ENCODE measurements at places on chromosomes 4 and X.
A peak's percentile ranks its signal among the peaks of the same experiment; 100 is the strongest.

GRCh38 chr4:142886566-142886965, 40.5 kb upstream of the INPP4B start:
- no peak for DNase-seq

- no peak for DNase-seq
Measured at GRCh38 chrX:55487143-55487542, 2.5 kb downstream of the USP51 start.

- no peak for DNase-seq
Measured at GRCh38 chr4:17356926-17357325, 155.0 kb downstream of the QDPR start.

DNA sequence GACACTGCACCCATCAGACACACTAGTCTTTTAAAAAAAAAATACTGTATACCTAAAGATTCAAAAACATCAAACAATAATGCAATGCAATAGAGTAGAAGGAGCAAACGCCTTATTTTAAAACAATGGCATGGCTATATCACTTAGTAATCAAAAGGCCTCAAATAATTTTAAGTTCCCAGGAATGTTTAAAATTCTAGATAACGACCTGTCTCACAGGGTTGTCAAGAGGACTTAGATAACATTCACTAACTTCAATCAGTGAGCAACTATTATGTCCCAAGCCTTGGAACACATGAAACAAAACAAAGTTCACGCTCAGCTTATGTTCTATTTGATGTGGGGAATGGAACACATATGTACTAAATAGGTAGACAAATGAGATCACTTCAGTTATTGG, 106.5 kb downstream of the FRYL start:
- DNase-seq = no peak

- DNase-seq = peak; percentile 4
Measured at GRCh38 chr4:173420324-173420752, 21.4 kb upstream of the SCRG1 start.

GRCh38 chr4:183855323-183856190, 49.5 kb upstream of the STOX2 start:
- DNase-seq = no peak

DNA sequence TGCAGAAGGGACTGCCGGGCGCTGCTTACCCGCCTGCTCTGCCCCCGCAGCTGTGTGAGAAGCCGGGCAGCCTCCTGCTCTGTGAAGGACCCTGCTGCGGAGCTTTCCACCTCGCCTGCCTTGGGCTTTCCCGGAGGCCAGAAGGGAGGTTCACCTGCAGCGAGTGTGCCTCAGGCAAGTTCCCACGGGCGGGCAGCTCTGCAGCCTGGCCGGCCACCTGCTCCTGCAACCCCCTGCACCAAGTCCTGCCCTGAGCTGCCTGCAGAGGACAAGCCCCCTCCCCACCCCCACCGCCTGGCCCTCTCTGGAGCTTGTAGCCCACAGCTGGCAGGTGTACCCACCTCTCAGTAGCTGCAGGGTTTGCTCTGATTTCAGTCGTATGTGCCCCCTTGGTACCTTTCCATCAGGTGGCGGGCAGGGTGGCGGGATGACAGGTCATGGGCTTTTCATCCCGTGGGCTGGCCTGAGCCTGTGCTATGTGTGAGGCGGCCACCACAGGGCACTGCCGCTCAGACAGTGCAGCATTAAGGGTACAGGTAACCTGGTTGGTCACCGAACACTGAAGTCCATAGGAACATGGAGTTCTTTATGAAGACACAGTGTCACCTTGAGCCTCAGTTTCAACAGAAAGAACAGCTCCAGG, 56.6 kb downstream of the NELFA start:
- DNase-seq = no peak

GRCh38 chr4:151468715-151469696, 60.0 kb downstream of the FHIP1A start:
- DNase-seq = no peak

GRCh38 chr4:84258905-84259830, 239.9 kb downstream of the NKX6-1 start:
- DNase-seq = no peak

- DNase-seq = no peak
Measured at GRCh38 chr4:6372649-6373525, 99.5 kb downstream of the PPP2R2C start.

DNA sequence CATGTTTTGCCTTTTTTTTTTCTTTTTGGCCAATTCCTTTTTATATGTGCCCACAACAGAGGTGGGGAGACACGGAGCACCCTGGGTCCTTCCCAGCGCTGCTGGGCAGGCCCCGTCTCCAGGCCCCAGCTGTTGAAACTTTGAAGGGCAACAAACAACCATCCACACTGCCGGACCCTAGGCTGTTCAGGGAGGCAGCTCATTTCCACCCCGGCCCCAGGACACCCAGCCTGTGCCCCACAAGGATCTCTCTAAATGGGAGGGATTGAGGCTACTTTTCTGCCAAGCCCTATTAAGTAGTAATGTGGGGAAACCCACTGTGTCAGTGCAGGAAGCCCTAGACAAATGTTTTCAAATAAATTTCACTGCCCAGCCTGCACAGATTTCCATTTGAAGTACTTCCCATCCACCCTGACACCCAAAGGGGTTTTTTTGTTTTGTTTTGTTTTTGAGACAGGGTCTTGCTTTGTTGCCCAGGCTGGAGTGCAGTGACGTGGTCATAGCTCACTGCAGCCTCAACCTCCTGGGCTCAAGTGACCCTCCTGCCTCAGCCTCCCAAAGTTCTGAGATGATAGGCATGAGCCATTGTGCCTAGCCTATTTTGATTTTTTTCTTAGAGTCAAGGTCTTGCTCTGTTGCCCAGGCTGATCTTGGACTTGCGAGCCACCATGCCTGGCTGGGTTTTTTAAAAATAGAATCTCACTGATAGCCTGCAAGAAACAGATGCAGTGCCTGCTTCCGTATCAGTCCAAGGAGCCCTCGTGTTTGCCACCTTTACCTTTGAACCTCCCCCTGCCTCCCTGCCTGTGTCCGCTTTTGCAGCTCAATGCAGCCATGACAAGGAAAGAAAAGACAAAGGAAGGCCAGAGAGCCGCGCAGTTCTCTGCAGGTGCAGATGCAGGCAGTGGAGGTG, 13.4 kb upstream of the CLCN4 start:
- no peak for DNase-seq

- DNase-seq = no peak
Measured at GRCh38 chrX:22889819-22890218, 109.9 kb upstream of the DDX53 start.

DNA sequence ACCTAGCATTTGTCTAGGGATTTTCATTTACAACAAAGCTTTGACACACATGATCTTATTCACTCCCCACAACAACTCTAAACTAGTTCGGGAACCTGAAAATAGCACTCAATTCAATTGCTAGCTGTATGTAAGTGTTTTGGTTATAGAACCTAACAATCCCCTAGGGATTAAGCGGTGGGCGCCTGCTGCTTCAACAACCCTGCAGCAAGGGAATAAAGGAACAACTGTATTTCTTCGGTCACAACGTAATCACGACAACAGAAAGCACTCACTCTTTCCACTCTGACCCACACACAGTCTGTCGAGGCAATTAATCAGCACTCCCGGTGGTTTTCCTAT, 674 bp upstream of the DIAPH2 start:
- DNase-seq = no peak

GRCh38 chr4:6873291-6873690, 36.3 kb upstream of the TBC1D14 start:
- DNase-seq = no peak

DNA sequence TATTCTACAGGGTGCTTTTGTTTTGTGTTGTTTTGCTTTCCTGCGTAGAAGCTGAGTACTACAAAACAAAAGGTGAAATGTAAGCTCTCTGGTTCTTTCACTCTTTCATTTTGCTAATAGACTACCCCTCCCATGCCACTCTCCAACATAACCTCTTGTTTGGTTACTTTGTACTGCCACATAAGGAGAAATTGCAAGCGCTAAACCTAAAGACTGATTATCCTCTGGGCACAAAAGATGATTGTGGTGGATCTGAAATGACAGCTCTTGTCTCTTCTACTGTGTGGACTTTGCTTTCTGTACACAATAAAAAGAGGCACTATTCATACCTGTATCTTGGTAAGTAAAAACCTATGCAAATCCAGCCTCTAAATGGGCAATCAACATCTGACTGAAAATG, 5.3 kb downstream of the MBNL3 start:
- DNase-seq = no peak
